ENCODE measurements at places on chromosomes 4 and X.

DNA sequence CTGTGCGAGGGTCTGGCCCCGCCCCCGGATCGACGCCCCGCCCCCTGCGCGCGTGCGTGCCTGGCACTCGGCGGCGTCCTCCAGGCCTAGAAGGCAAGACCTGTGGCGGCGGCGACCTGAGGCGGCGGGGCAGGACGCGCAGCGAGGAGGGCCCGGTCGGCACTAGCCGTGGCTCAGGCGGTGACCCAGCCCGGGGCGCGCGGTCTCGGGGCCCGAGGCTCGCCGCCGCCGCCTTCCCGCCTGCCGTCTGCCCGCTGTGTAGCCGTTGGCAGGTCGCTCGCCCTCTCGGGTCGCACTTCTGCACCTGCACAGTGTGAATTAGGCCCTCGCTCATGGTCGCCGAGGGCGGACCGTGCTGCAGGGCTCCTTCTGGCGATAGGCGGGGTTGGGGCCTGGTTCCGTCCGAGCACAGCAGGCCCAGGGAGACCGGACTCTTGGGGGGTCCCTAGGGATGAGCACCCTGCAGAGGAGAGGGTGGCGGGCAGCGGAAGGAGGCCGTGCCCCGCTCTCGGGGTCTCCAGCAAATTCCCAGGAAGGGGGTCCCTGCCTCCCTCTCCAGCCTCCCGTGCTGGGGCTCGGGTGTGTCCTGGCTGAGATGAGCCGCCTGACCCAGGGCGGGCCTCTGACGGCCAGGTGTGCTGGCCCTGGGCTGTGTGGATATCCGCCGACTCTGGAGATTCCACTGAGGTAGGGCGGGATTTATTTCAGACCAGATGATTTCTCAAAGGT is 557 bp upstream of the FAM53A start:
- no peak for DNase-seq

DNA sequence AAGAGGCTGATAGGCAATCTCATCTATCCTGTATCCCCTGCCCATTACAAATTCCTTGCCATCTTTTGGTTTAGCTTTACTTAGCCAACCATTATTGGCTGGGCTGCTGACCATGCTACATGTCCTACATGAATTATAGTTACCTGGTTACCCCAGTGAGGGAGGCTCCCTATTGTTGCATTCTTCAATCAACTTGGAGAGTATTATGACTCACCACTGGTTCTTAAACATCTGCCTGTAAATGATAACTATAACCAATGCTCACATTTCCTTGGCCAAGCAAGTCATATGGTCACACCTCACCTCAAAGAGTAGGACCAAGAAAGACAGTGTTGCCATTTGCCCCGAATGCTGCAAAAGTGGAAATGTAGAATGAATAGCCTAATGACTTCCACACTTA is 297.6 kb downstream of the IL15 start:
- no peak for DNase-seq

- no peak for DNase-seq
Measured at GRCh38 chrX:96833333-96833732, 50.4 kb upstream of the RPA4 start.

- no peak for DNase-seq
Measured at GRCh38 chr4:38857354-38858096, 908 bp upstream of the TLR6 start.
